Spleen (tissue), 13 donors: ENCODE measurements at places on chromosomes 16 and 17.
A peak's percentile ranks its signal among the peaks of the same experiment; 100 is the strongest.

GRCh38 chr17:31425282-31426040, 34.0 kb downstream of the RAB11FIP4 start:
- DNase-seq: peak; percentile 42

DNA sequence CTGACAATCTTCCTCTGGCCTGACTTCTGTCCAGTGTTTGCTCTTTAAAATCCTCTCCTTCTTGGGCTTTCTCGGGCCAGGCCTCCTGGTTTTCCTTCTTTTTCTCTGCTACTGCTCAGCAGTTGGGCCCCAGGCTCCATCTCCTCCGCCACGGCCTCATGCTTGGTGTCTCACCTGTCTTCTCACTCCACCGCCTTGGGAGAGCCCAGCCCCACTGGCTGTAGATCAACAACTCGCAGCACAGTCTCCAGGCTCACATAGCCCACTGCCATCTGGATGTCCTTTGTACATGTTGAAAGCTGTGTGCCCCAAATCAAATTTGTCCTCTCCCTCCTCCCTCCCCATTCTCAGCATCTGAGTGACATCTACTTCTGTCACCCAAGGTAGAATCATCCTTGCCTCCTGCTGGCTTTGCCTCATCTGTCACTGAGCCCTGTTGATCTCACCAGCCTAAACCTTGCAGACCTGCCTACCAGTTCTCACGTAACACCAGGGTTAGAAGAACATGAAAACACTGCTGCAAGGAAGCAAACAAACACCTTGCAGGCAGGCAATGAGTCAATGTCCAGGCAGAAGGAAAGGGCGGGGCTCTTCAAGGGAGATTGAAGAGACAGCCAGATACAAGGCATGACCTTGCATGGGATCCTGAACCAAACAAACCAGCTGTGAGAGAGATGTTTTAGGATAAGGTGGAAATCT, 103.2 kb upstream of the SMURF2 start:
- no peak for DNase-seq

GRCh38 chr17:81241203-81241602, 2.1 kb downstream of the NDUFAF8 start:
- no peak for DNase-seq

DNA sequence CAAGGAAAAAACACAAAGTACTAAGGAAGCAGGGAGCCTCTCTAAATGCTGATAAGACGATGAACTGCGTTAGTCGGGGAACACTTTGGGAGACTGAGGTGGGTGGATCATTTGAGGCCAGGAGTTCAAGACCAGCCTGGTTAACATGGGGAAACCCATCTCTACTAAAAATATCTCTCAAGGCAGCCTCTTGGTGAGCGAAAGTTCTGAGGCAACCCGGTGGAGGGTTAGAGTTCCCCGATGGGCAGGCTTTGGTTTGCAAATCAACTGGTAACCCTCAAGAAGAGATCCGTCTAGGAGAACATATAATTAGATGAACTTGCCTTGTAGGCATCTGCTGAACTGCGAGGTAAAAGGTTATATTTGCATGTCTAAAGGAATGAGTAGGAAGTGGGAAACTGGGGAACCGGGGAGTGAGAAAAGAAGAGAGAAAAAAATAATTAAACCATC, 44.6 kb downstream of the WSB1 start:
- DNase-seq: no peak

GRCh38 chr17:42683407-42684034, 1.2 kb downstream of the CNTNAP1 start:
- no peak for DNase-seq

DNA sequence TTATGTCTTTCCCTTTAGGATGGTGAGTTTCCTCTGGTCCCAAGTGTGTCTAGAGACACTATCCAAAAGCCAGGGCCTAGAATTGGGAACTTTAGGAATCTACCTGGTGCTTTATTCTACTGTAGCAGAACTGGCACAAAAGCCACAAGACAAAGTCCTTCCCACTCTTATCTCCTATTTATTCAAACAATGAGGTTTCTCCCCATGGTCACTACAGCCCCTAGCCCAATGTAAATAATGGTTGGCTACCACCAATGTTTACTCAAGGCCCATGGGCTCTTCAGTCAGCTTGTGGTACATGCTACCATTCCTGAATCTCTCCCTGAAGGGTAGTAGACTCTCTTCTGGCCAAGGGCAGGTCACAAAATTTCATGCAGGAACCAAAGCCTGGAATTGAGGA, 789.4 kb upstream of the KIF2B start:
- no peak for DNase-seq

- DNase-seq: no peak
These were observed 1.5 kb downstream of the NTN1 start for GRCh38 chr17:9022573-9023391.

- no peak for DNase-seq
These were observed 1401.0 kb downstream of the CDH11 start for GRCh38 chr16:63720848-63721247.

DNA sequence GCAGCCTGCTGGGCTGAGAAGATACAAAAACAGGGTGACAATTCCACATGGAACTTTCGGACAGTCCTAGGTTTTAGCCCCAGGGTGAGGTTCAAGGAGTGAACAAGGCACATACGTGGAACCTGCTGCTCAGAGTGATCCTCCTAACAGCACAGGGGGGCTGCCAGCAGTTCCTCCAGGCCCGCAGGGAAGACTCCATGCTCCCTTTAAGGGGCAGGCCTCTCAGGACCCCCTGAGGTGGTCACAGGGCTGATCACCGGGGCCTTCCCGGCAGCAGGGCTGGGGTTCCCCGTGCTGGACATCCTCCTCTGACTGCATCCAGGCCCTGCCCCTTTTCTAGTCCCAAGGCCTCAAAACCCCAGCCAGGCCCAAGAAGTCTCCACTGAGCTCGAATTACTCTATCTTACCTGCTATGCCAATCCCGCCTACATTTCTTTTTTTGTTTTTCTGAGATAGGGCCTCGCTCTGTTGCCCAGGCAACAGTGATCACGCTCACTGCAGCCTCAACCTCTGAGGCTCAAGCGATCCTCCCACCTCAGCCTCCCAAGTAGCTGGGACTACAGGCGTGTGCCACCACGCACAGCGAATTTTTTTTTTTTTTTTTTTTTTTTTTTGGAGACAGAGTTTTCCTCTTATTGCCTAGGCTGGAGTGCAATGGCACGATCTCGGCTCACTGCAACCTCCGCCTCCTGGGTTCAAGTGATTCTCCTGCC, 10.4 kb downstream of the CANT1 start:
- DNase-seq: no peak

DNA sequence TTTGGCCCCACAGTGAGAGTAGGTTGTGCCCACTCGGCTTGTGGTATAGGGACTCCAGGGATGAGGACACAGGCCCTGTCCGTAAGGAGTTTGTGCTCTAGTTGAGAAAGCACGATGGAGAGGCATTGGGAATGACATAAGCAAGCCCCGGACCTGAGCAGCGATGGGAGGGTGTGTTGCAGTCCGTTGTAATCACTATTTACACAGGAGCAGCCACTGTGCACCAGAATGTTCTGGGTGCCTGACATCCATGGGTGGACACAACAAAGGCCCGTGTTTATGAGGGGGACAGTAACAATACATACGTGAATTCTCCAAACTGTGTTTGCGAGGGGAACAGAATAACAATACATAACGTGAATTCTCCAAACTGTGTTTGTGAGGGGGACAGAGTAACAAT, 86.8 kb downstream of the NPIPB11 start:
- DNase-seq: no peak

- no peak for DNase-seq
These were observed 140.0 kb downstream of the CHD9NB start for GRCh38 chr16:52912565-52913173.

- peak; percentile 69 for DNase-seq
These were observed 922.8 kb upstream of the EEF2KMT start for GRCh38 chr16:6020162-6020985.

- DNase-seq: no peak
These were observed 442.3 kb upstream of the MON1B start for GRCh38 chr16:76748461-76749348.

DNA sequence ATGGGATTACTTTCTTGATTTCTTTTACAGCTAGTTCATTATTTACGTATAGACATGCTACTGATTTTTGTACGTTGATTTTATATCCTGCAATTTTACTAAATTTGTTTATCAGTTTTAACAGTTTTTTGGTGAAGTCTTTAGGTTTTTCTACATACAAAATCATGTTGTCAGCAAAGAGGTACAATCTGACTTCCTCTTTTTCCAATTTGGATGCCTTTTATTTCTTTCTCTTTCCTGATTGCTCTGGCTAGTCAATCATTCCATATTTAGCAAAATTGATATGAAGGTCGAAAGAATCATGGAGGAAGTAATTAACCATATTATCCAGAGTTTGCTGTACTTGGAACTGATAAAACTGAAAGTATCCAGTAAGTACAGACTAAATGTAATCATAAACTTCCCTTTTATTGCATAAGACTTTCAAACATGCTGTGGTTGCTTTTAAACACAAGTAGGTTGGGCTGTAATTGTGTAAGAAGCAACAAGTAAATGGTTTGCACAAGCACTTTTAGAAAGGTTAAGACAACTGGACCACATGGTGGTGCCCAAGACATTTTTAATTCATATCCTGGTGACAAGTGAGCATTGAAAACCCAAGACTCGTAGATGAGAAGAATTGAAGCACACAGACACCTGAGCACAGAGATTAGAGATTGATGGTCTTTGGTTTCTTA, 8.4 kb downstream of the GDE1 start:
- no peak for DNase-seq

DNA sequence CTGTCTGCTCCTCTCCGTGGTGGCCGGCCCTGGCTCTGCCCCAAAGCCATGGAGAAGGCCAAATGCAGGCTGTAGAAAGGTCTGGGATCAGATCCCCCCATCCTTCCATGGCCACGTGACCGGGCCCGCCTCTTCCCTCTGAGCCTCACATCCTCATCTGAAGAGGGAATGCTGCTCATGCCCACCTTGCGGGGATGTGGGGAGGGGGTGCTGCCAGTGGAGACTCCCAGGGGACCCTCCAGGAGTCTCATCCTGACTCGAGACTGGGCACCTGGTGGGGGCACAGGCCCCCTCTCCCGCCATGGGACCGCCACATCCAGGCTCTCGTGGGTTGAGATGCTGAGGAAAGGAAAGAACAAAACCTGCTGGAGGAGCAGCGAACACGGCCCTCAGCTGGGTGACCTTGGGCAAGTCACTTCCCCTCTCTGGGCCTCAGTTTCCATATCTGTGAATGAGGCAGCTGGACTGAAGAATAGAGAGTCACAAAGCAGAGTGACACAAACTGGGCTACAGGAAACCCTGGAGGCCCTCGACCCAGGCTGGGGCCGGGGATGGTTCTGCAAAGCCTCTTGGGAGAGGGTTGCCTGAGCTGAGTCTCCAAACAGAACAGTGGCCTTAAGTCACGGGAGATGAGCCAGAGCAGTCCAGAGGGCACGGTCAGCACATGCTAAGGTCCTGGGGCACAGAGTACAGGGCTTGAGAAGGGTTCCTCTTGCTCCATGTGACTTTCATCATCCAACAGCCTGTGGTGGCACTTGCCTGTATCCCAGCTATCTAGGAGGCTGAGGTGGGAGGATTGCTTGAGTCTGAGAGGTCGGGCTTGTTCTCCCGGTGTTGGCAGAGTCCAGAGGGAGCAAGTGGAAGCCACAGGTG, 30.1 kb downstream of the SOCS1 start:
- DNase-seq: no peak

- peak; percentile 77 for DNase-seq
These were observed 2.0 kb upstream of the PSMB3 start for GRCh38 chr17:38750312-38751121.

DNA sequence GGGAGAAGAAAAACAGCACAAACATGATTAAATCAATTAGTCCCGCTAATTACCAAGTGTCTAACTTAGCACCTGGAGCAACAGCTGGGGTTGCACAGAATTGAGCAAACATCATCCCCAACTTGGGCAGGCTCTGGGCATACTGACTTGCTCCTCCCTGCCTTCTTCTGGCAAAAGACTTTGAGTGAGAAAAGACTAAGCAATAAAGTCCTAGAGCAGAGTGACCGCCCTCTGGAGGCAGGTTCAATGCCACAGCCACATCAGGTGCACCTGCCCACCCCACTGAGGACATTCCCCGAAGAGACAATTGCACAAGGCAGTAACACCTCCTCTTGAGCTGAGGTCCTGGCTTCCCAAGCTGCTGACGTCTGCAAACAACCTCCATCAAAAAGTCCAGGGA, 358.3 kb downstream of the SOX9 start:
- DNase-seq: peak; percentile 14

DNA sequence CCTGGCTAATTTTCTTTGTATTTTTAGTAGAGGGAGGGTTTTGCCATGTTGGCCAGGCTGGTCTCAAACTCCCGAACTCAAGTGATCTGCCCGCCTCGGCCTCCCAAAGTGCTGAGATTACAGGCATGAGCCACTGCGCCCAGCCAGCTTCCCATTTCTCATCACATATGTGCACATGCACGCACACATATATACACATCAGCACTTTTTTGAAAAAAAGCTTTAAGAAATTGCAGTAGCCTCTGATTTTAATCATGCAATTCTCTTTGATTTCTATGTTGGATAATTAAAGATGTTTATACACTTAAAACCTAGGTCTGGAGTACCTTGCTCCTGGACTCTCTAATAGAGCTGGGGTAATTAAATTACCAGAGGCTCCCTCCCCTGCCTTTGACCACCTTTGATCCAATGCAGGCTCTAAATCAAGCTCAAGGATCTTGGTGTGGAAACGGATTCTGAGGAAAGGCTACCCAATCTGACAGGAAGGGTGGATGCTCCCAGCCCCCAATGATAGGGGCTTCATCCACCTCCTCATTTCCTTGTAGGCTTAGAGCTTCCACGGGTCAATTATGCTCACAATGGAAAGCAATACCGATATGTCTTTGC, 29.7 kb upstream of the GAN start:
- DNase-seq: no peak

DNA sequence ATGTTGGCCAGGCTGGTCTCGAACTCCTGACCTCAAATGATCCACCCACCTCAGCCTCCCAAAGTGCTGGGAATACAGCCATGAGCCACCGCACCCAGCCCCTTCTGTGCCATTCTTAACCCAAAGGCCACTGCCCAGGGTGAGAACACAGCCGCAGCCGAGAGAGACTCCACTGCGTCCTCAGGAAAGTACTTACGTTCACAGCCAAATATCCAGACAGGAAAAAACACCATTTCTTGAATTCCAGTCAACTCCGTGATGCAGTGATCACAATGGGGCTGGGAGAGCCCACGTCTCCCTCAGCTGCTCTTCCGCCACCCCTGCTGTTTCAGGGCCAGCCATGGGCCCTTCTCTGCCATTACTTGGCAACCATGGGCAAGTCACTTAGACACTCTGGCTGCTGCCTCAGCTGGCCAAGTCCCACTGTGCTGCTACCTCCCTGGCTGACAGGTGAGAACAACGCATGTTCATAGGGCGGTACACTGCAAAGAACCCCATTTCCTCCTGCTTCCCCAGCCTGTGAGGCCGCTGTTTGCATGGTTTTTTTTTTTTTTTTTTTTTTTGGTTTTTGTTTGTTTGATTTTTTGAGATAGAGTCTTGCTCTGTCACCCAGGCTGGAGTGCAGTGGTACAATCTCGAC, 4.3 kb downstream of the CDIP1 start:
- no peak for DNase-seq
